A549 treated with DMSO at 1 μM for 4 hours (cell line): ENCODE measurements at places on chromosomes 5 and 9. TPM values are rescaled to one million over a fixed set of nuclear protein-coding genes. Genes with fewer than 3 reads are reported as not detected.

Gene PITX1
- 25.1 to 36.5 TPM (median 32.3 TPM) in 5 replicates for total RNA-seq

Gene PNPLA7
- 0.63 to 1.2 TPM (median 0.83 TPM) in 5 replicates for total RNA-seq

Gene PCDHB3
- total RNA-seq, result 0.04 to 0.05 TPM in 2 of 5 replicates, not detected in the others

Gene FLT4
- 2.2 to 4.4 TPM (median 3.3 TPM) in 5 replicates for total RNA-seq

Gene NR5A1
- total RNA-seq, result 0.05 to 0.10 TPM (median 0.07 TPM) in 5 replicates

Gene ZNF454
- not detected in 5 replicates for total RNA-seq

Gene C9orf78
- 47.8 to 58.0 TPM (median 52.0 TPM) in 5 replicates for total RNA-seq

Gene TLE4
- 12.9 to 18.1 TPM (median 14.2 TPM) in 5 replicates for total RNA-seq

Gene PCDHB10
- 0.04 to 0.06 TPM (median 0.05 TPM) in 3 of 5 replicates, not detected in the others for total RNA-seq

Gene MLANA
- not detected in 5 replicates for total RNA-seq

Gene SLC27A6
- total RNA-seq, result 0.03 TPM in 1 of 5 replicates, not detected in the others

Gene LHX3
- total RNA-seq, result 0.05 to 0.13 TPM (median 0.09 TPM) in 5 replicates

Gene ARSI
- total RNA-seq, result 41.1 to 52.9 TPM (median 45.5 TPM) in 5 replicates

Gene ROR2
- 1.0 to 1.9 TPM (median 1.5 TPM) in 5 replicates for total RNA-seq

Gene TAF11L5
- not detected in 5 replicates for total RNA-seq

Gene MOB3B
- total RNA-seq, result 6.9 to 9.4 TPM (median 7.9 TPM) in 5 replicates

Gene ITK
- 0.09 to 0.11 TPM in 2 of 5 replicates, not detected in the others for total RNA-seq

Gene MRPS30
- total RNA-seq, result 34.1 to 45.5 TPM (median 40.6 TPM) in 5 replicates

Gene AQP7
- total RNA-seq, result 0.21 to 0.43 TPM (median 0.32 TPM) in 5 replicates

Gene ZNF883
- 0.89 to 1.1 TPM (median 0.98 TPM) in 5 replicates for total RNA-seq

Gene DRD1
- 0.77 to 1.3 TPM (median 0.95 TPM) in 5 replicates for total RNA-seq
